ENCODE measurements at places on chromosomes 7 and 10.

- DNase-seq = no peak
Observed at GRCh38 chr7:76354981-76355730, 3.6 kb downstream of the YWHAG start.

GRCh38 chr7:66452165-66452564, 176.5 kb upstream of the KCTD7 start:
- DNase-seq = no peak

GRCh38 chr7:110974441-110974840, 116.5 kb upstream of the LRRN3 start:
- no peak for DNase-seq

GRCh38 chr7:38886265-38886664, 22.7 kb downstream of the VPS41 start:
- no peak for DNase-seq

DNA sequence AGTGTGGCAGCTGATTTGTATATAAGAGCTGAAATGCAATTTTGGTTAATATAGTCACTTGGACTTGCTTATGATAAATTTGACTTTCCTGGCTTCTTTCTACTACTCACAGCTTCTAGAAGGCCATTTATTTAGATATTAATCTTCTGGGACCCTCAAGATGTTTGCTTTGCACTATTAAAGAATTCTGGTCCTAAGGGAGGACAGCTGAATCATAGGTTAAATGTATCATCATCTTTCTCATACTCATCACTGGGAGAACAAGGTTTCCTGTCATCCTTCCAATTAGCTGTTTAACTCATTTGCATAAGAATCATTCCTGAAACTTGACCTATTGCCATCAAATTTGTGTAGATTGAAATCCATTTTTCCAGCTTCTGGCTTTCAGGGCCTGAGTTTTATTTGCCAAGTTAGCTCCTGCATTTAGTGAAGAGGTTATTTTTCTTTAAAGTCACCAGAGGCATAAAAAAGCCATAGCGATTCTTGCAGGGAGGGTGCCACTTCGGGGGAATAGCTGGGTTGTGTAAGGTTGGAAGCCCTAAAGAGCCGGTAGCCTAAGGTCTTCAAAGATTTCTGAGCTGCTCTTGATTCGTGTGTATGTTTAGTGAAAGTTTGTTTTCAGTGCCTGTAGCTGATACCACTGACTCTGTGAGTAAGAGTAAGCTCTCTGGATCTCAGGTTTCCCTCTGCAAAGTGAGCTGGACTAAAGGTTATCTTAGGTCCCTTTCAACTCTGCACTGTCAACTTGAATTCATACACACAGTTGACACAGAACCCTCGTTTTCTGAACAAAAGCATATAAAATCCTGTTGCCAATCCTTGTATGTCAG, 4.3 kb downstream of the MAP3K8 start:
- no peak for DNase-seq

- DNase-seq = no peak
Observed at GRCh38 chr7:20735346-20736065, 51.2 kb downstream of the SP8 start.

DNA sequence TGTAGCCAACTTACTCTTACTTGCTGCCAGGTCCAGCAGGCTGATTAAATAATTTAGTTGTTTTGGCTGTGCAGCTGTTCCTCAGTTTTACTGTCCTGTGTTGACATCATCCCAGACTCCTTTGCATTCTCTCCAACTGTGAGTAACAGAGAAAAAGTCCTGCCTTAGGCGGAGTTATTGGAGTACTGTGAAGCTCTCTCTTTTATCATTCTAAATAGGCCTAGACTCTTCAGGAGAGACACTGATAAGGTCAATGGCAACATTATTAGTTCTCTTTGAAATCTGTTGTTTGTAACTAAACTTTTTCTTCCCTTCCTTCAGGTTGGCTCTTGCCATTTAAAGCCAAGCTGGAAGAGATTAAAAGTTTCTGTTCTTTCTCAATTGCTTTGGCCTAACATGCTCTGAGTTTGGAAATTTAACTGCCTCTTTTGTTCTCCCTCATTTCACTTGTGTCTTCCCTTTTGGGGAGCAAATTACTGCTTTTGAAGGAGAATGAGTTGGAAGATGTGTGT, 215.7 kb upstream of the CSTF2T start:
- no peak for DNase-seq

DNA sequence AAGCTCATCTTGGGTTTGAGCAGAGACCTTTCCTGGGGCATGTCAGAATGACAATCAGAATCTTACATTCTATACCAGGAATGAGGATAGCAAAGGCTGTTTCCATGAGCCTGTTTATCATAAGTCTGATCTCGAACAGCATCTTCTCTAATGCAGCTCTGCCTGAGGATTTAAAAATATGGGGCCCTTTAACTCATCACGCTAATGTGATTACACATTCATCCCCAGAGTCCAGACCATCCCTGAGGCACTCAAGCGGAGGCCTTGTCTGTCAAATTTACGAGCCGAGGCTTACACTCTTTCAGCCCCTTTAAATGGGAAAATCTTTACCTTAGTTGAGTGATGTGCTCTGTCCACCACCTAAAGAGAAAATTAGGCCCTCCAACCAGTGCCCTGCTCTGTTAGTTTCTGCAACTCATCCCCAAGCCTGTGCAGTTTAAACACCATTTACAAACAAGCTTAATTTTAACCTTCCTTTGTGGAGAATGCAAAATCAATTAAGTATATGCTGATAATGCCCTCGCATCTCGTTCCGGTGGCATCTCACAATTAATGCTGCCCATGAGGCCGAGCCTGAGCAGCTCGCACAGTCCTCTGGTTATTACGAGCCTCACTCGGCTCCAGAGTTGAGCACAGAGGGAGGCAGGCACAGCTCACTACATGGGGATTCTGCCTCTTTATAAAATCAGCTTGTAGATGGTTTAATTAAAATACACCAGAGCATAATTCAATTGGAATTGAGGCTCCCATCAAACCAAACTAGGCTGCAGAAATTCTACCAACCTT, 16.0 kb downstream of the CHST15 start:
- no peak for DNase-seq

DNA sequence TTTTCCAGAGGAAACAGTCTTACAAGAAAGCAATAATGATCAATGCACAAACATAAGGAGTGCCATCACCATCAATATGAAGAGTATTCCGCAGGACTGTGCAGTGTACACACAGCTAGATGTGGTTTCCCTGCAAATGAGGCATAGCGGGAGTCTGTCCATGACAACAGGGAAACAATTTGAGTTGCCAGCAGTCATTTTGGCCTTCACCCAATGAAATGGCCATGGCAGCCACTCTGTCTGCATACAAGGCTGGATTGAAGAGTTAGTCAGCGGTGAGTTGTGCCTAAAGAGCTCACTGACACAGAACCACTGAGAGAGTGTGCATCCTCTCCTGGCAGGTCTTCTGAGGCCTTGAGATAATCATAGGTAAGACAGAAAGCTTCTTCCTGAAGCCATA, 303.3 kb downstream of the IPMK start:
- DNase-seq = no peak

GRCh38 chr10:122838880-122839279, 6.8 kb downstream of the CUZD1 start:
- no peak for DNase-seq

DNA sequence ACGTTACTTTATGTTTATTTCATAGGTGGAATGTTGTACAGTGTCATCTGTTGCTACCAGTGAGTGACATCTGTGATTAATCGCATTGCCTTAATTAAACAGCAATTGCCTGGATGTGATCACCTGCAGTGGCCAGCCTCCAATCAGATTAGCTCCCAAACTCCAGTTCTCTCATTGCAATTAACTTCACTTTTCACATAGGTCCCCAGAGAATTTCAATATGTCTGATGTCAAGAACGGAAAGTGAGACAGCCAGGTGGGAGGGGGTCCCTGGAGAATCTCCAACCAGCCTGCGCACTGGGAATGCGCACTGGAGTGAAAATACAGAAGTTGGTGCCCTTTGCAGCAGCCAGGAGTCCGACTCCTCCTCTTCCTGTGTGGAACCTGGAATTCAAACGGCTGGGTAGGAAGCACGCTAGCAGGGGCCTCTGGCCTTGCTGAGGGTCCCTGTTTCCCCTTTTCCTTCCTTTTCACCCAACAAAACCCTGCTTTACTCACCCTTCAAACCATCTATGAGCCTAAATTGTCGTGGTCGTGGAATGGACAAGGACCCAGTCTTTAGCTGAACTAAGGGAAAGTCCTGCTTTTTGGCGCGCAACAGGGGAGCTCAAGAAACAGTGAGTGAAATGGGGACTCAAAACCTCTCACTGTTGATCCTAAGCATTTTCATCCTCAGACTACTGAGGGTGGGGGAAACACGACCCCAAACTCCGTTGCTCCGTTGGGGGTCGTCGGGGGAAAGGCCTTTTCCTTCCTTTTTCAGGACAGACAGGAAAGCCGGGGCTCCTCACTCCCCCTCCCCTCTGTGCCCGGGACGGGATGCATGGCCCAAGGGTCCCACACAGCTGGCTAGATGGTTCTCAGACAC, 1355.5 kb upstream of the LRRTM3 start:
- DNase-seq = no peak

- no peak for DNase-seq
Observed at GRCh38 chr7:74051193-74051592, 23.2 kb downstream of the ELN start.

DNA sequence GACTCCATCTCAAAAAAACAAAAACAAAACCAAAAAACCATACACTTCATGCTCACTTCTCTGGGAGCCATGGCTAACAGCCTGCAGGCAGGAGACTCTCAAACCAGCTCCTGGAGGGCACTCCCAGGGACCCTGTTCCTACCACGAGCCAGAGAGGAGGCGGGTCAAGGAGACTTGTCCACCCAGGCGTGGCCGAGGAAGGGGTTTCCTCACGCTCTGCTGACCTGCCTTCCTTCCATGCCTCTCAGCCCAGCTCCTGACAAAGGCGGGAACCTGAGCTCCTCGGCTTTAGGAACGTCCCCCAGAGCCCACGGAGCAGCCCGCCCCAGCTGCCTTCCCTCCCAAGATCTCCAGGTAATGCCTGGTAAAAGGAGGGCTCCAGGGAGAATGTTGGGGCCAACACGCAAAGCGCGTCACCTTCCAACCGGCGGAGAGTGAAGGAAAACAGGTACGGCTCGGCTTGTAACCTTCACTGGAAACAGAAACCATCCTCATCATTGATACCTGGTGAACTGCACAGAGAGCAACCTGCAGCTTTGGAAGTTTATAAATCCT, 9.5 kb downstream of the GPR146 start:
- DNase-seq = no peak

GRCh38 chr7:150903606-150904005, 51.3 kb downstream of the AOC1 start:
- DNase-seq = no peak

GRCh38 chr7:92487804-92488203, 10.1 kb upstream of the ERVW-1 start:
- no peak for DNase-seq

DNA sequence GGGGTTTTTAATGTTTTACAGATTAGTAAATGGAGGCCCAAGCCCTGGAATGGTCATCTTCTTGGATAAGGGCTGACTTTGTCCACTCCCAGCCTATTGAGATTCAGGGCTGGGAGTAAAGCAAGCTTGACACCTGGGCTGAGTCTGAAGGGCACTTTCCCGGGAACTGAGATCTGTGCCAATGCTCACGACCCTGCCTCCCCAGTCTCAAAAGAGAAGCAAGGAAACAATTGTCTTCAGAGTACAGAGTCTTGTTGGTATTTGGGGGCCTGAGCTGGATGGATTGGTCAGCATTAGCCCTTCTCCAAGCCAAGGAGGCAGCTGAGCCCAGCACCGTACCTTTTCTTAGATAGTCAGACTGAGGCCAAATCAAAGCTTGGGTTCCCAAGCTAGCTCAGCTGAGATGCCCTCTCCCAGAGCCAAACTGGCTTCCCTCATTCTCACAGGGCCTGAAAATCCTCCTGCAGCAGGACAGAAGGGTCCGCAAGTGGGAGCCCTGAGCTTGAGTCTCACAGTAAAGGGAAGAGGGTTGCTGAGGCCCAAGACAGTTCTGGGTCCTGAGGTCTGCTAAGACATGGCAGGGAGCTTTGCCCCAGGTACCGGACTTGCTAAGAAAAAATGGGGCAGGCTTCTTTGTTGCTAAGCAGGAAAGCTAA, 3.7 kb downstream of the DDIT4 start:
- no peak for DNase-seq

DNA sequence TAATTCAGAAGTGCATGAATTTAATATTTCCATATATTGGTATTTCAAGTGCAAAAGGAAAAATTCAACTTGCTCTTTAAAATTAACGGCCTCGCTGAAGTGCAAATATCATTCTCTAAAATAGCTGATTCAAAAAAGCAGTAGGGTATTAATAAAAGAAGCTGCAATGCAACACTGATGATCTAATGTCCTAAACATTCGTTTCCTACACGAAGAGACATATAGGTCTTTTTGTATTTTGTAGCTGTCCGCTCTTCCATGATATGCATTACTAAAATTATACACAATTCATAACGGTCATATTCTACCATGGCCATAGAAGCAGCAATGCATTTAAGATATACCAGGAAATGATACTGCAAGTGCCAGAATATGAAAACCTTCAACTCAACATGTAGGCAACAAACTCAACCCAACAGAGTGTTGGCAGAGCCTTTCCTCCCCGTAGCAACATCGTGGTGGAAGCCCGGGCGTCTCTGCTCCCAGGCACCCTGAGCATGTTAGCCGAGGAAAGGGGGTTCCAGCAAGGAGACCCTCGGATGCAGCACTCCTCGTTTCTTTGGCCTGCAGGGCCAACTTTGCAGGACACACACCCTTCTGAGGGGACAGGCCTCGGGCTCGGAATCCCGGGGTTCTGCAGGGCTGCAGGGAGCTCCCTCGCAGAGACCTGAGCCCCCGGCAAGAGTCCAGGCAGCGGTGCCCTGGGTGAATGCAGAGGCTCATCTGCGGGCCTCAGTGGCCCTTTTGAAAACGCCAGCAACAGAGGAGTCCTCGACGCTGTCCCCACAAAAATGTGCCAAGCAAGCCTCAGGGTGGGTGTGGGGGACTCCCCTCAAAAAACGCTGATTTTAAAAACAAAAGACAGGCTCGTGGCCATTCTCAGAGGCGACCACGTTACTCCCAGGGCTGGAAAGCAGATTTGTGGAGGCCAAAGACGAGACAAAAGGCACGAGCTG, 1.6 kb downstream of the FAM171A1 start:
- DNase-seq = no peak

DNA sequence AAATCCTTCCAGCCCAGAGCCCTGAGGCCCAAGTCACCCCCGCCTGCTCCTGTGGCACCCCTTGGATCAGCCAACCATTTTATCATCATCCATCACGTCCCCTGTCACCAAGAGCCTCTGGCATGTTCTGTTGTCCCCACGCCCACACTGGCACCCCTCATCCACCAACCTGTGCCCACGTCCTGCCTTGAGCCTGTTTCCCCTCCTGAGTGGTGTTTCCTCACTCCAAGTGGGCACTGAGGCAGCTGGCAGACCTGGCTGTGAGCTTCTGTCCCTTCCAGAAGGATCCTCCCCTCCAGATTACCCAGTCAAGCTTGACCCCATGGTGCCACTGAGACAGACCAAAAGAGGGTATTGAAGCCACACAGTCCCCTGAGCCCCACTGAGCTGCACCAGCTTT, 71.4 kb upstream of the ANTXRL start:
- DNase-seq = no peak

GRCh38 chr10:121284936-121285335, 313.3 kb downstream of the FGFR2 start:
- DNase-seq = no peak

GRCh38 chr7:86846494-86847190, 202.9 kb downstream of the GRM3 start:
- DNase-seq = no peak

GRCh38 chr10:126437635-126438406, 49.5 kb upstream of the ADAM12 start:
- DNase-seq = no peak

GRCh38 chr10:80199828-80200227, 5.5 kb downstream of the ANXA11 start:
- DNase-seq = peak; percentile 43

- DNase-seq = no peak
Observed at GRCh38 chr10:112397592-112397991, 23.7 kb downstream of the ACSL5 start.

Measured in CD4-positive, alpha-beta T cell treated with Interleukin-4 for 1 hour (primary cell).